ENCODE measurements at places on chromosomes 12 and 14.

GRCh38 chr12:52139579-52140062, 52.2 kb downstream of the KRT80 start:
- no peak for DNase-seq

- no peak for DNase-seq
Measured at GRCh38 chr12:46891306-46891705, 65.5 kb upstream of the SLC38A4 start.

DNA sequence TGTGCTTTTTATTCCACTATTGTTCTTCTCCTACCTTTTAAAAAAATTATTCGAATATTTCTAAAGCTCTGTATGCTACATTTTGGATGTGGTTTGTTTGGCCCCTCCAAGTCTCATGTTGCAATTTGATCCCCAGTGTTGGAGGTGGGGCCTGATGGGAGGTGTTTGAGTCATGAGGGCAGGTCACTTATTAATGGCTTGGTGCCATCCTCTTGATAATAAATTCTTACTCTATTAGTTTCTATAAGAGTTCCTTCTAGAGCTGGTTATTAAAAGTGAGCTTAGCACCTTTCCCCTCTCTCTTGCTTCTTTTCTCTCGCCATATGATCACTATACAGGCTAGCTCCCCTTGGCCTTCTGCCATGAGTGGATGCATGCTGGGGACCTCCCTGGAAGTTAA, 445.6 kb upstream of the PDE3A start:
- no peak for DNase-seq

- DNase-seq = no peak
Measured at GRCh38 chr14:73723797-73724661, 9.8 kb upstream of the PNMA1 start.

DNA sequence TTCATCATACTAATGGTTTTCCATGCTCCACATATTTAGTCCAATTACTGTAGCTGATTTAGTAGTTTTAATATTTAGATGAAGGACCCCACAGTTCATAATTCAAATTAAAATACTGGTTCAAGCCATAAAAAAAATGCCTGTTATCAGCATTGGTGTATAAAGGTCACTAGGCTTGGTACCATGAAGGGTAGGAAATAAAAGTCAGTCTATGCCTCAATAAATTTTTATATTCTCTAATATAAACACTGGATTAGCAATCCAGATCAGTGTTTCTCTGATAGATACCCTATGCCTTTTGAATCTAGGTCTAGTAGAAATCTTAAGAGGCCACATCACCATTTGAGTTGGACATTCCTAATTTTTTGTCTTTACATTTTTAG, 163.2 kb upstream of the HIF1A start:
- DNase-seq = no peak

DNA sequence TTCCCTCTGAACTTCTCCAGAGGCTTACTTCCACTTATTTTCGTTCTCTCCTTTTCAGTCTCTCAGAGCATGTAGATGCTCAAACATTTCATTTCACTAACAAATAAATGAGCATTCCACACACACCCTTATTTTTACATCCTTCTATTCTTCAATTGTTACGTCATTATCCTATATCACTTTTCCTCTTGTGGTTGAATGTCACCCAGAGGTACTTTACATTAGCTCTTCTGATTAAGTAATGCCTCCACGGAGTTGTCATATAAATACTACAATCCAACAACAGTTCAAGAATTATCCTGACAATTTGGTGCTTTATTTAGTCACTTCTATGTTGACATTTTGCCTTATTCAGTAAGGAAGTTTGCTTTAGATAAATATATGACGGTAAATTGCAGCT, 18.4 kb downstream of the FAR2 start:
- no peak for DNase-seq

DNA sequence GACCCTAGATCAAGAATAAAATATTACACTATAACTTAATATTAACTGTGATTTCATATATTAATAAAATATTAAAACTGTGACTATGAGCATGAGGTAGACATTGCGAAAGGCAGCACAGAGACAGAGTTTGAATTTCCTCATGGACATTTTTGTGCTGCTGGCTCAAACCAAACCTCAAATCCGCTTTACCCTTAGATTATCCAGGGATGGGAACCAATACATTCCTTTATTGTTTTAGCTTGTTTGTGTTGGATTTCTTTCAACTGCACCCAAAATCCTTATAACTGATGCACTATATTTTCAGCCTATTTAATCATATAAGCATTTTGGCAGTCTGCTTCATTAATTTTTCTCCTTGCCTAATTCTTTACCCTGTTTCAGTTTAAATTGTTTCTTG, 436.7 kb downstream of the ATP23 start:
- DNase-seq = no peak

All from stimulated activated CD8-positive, alpha-beta memory T cell treated with anti-CD3 and anti-CD28 coated beads, Interleukin-4, amount 100 ng/mL, for 4 hours (primary cell).